ENCODE measurements at places on chromosomes 4 and X.

DNA sequence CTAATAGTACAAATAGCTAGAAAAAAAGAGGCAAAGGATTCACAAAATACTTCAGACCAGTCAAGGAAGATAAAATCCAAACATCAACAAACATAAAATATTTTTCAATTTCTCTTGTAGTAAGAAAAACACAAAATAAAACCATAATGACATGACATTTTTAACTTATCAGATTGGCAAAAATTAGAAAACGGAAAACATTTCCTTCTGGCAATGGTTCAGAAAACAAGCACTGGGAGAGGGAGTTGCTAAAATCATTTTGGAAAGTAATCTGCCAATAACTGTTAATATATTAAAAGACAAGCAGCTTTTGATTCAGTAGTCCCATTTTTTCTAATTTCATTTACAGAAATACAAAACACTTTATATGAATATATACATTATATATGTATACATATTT is 26.1 kb downstream of the TKTL2 start:
- DNase-seq = no peak

DNA sequence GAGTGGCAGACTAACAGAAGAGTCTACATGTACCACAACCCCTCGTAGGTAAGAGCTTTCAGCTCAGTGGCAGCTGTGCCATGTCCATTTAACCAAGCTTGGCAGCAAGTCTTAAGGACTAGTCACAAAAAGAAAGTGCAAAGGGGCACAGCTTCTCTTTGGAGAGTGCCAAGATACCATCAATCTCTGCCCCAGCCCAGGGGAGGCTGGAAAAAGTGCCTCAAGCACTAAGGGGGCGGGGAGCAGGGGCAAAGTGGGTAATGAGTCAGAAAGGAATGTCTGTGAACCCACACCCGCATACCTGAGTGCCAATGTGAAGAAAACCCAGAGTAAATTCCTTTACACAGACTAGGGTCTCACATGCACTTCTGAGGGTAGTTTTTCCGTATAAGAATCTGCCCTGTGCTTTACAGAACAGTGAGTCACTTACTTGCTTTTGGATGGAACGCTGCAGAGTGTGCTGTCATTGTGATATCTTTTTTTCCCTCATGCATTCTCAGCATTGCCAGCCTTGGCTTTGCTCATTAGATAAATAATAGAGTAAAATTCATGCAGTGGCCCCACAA is 219.8 kb downstream of the ZNF674 start:
- peak; percentile 50 for DNase-seq

GRCh38 chrX:134734466-134734952 is 76.2 kb upstream of the PLAC1 start:
- DNase-seq = no peak

DNA sequence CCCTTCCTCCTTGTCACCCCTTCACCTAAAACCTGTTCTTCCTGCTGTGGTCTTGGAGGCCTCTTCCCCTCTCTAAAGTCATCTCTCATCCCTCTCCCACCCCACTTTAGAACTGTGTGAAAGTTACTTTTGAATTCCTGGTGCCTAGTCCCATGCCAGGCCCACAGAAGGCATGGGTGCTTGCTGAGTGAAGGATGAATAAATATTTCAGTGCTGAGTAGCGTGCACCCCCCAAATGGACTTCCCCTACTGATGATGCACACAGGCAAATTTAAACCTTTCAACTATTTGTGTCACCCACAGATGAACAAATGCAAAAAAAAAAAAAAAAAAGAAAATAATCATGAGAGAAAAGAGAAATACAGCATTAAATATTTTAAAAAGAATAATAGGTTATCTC is 19.8 kb downstream of the PSMD10 start:
- no peak for DNase-seq

DNA sequence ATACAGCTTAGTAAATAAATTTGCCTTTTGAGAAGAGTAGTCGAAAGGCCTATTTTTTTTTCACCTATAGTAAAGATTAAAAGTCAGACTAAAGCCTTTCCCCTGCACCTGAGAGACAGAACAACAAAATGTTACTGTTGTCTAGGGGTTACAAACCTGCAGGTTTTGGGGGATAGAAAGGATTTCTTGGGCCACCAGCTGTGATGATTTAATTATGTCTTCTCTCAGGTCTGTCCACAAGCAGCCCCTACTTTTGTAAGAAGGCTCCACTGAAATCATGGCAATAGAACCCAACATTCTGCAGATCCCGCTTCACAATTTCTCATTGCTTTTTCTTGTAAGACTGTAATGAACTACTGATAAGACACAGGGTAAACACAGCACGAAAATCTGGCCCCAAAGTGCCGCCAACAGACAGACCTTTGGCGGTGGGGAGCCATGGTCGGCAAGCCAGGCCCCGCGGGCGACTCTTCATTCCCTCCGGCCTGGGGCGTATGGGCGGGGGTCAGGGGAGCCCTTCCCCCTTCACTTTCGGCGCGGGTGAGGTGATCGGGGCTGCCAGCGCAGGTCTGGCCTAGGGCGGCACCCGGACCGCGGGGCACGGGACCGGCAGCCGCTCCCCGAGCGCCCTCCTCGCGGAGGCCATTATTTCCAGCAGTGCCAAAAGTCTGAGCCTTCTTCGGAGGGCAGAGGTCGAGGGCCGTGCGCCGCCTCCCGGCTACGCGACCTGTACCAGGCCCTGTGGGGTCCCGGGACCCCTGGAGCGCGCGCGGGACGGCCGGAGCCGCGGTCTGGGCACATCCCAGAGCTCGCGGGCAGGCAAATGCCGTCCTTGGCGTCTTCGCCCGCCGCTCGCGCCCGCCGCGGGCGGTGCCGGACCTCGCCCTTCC is 812 bp upstream of the KDM6A start:
- DNase-seq = no peak

GRCh38 chrX:44343412-44344141 is at the start of gene EFHC2:
EFHC2 (minus strand) TSS chrX:44343672; CDS start chrX:44343588, 84 bp downstream.
- DNase-seq = peak; percentile 4

- no peak for DNase-seq
Observed at GRCh38 chrX:40617566-40617965, 5.7 kb upstream of the MPC1L start.

- DNase-seq = no peak
Observed at GRCh38 chr4:145285928-145286327, 105.5 kb upstream of the OTUD4 start.

- no peak for DNase-seq
Observed at GRCh38 chrX:25531096-25531495, 515.3 kb upstream of the ARX start.

GRCh38 chr4:66926687-66927086 is 618.6 kb downstream of the CENPC start:
- DNase-seq = no peak

DNA sequence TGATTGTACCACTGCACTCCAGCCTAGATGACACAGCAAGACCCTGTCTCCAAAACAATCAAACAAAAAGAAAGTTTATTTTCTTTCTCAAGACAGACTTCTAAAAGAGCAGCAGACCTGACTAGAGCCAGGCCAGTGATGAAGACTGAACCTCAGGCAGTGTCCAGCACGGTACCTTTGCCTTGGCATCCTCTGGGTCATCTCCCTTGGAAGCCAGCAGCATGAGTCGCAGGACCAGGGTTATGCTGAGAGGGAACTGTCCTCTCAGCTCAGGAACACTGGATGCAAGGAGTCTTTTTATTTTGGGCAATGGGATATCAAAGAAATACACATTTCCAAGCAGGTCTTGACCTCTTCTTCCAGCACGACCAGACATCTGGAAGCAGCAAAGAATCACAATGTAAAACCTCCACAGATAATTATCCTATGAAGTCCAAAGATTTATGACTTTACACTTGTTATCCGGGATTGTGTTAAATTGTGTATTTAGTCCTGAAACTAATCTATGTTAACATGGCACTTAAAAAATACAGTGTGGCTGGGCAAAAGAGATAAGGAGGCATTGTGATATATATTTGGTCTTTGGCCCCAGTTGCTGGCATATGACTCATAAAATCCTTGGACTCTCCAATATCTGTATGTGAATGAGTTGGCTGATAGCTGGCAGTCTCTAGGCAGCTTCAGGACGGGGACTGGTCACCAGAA is 66.0 kb upstream of the DDX60 start:
- no peak for DNase-seq

DNA sequence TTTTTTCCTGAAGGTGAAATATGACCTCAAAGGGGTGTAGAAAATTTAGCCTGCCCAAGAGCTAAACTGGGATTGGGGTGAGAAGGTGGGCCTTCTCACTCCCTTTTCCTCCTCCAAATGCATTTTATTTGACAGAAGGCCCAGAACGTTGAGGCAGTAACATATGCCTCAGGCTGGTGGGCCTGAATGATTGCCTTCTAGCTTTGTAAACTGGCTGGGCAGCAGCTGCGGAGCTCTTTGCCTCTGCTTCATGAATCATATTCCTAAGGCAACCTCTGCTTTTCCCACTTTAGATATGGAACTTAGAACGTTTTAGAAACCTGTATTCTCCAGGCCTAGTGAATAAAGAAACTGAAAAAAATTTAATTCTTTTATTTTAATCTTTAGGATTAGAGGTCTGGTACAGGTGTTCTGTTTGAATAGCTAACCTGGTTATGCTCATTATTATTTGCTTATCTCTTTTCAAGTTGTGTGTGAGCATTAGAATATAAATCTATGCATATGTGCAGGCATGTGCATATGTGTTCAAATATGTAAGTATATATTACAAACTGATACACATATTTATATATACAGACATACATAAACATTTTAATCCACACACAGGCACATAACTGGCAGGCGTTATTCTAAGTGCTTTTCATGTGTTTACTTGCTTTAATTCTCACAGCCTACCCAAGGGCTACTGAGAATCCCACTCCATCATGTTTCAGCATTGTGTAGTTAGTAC is 11.5 kb downstream of the PRDM8 start:
- DNase-seq = no peak

DNA sequence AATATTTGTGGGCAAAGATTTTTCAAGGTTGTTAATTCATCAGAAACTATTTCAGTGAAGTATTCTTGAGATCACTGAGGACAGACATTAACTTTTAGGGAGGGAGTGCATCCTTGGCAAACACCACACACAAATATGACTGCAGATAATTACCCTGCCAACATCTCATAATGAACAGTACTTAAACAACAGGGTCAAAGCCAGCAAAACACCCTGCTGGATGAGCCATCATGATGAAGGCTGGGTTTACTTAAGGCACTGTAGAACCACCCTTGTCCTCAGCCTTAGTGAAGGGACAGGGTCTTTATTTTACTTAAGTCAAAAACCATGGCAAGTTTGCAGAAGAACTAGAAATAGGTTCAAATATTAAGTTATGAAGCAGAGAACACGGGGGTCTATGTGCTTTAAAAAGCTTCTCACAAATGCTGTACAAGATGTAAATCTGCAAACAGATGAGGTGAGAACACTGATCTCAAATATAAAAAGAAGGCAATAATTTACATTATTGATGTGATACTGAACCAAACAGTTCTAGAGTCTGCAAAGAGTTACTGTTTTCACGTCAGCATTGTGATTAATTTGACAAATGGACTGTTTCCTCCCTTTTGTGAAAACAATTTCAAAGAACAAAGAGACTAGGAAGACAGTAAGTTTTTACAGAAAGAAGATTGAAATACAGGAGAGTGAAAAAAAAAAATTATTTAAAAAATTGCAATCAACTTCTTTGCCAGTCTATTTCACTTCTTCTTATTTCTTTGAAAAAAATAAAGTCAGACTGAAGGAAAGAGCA is 28.2 kb downstream of the TAPT1 start:
- no peak for DNase-seq

GRCh38 chrX:18016941-18017340 is 155.8 kb upstream of the RAI2 start:
- DNase-seq = no peak

DNA sequence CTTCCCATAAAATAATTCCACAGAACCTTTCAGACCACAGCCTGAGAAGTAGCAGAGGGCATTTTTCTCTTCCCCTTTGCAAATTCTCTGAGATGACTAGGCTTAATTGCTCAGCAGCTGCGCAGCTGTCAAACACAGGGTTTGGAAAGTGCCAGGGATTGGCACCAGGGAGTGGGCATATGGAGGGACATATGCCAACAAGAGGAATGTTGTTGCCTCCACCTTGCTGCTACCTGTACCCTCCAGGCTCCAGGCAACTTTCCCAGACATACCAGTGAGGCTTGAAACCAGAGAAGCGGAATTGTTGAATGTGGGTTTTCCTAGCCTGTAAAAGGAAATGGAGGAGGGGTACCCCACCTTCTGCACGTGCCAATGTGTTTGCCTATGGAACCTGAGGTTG is 256.2 kb upstream of the GPR101 start:
- no peak for DNase-seq

DNA sequence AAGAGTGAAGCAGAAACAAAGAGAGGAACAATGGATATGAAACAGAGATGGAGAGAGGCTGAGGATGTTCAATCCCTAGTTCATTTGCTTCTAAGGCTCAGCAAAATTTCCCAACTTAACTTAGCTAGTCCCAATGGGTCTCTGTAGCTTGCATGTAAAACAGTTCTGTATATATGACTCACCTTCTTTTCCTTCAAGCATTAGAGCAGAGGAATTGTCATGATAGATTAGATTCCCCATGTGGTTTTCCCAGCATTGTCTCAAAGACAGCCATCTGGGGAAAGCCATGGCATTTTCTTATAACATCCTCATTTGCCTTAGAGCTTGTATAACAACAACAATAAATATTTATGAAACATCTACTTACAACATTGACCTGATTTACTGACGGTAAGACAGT is 93.9 kb upstream of the GATB start:
- DNase-seq = no peak

DNA sequence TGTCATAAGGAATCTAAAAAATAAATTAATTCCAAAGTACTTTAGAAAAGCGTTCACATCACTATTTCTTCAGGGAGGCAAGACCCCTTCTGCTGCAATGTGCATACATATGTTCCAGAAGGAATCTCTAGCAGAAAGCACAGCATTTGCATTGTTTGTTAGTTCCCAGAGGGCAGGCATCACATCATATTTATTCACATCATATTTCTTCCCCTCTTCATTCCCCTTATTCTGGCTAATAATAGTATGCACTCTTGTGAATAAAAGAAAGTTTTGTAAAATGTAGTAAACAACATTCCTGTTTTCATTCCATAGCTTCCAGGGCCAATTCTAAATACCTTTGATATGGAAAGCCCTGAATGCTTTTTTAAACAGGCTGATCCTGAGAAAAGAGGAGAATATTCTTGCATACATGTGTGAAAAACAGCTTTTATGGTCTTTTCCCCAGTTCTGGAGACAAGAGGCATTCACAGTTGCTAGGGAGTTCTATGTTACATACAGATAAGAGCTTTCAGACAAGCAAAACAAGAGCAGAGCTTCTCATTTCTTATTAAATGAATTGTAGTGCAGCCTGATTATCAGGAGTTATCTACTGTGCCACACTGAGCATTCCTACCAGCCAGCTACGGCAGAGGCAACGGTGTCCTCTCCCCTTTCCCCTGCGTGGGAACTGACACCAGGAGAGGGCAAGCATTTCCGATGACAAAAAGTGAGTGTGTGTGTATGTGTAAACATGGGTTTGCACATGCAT is 15.2 kb downstream of the GATB start:
- no peak for DNase-seq

GRCh38 chrX:81537723-81538122 is 335.8 kb downstream of the SH3BGRL start:
- no peak for DNase-seq

GRCh38 chr4:103318327-103318726 is 120.2 kb upstream of the CENPE start:
- no peak for DNase-seq
